CD14-positive monocyte (primary cell): ENCODE measurements at places on chromosomes 2 and 18.

DNA sequence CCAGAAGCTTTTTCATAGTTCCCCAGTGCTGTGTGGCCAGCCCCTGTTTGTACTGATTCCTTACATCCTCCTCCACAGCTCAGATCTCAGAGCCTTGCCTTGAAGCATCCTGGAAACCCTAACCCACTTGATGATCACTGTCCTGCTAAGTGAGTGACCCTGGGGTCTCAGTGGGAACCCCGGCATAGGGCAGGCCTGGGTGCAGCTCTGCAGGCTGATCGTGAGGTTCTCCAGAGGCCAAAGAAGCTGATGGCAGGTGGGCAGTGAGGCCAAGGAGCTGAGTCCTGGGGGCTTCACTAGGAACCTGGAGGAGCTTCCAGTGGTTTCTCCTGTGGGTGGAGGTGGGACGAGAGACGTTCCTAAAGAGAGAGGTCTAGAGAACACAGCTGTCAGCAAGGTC lies 47.4 kb upstream of the BIN1 start:
- DNase-seq = no peak

GRCh38 chr2:75021672-75022071 lies 63.2 kb downstream of the POLE4 start:
- no peak for DNase-seq

GRCh38 chr2:202032846-202033316 lies 774 bp upstream of the FZD7 start:
- peak; percentile 37 for DNase-seq

- no peak for DNase-seq
Measured at GRCh38 chr18:53148123-53148522, 808.1 kb downstream of the DCC start.

GRCh38 chr2:155240176-155240575 lies 541.7 kb downstream of the KCNJ3 start:
- DNase-seq = no peak

DNA sequence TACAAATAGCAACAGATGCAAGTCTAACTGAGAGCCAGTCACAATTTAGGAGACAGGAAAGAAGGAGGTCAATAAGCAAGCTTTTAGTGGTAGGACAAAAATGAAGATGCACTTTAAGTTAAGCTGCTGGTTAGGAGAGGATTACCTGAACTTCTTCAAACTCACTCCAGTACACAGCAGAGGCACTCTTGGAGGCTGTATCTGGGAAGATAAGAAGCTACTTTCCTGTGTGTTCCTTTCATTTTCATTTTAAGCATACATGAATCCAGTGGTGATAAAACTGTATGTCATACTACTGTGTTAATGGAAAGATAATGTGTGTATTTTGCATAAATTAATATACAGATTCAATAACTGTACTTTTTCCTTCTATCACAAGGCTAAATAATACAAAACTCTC lies 49.6 kb downstream of the HYCC2 start:
- DNase-seq = no peak

DNA sequence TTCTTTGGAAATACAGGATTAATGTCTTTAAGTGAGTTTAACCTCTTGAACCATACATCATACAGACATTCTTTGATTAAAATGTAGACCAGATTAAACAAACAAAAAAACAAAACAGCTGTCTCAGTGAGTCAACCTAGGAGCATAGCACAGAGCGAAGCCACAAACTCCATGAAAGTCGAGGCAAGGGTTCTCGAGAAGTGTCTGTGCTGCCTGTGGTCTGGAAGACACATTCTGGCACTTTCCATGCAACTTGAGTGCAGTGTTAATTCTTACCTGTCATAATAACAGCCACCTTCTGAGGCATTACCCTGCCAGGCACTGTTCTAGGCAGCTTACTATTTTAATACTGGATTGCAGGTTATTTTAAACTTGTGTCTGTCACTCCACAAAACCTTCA lies 435.5 kb upstream of the MMADHC start:
- no peak for DNase-seq

GRCh38 chr2:70450641-70451250 lies 102.9 kb downstream of the TGFA start:
- DNase-seq = no peak

DNA sequence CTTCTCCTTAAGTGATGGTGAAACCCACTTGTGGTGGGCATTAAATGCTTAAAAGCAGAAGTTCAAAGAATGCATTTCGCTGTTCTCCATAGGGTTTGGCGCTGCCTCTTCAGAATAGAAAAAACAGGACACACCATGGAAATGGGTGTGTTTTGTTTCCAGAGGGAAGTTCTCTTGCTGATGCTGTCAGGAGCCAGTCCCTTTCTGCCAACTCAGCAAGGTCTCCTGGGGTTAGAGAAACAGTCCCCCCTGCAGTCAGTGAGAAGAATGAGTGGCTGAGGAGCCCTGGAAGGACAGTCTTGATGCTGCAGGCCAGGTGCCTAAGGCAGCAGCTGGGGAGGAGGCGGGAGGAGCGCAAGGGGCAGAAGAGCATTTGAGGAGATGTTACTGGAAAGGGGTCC lies 37.8 kb upstream of the ASAP2 start:
- DNase-seq = peak; percentile 59

GRCh38 chr2:32498306-32498705 lies 129.5 kb upstream of the TTC27 start:
- peak; percentile 13 for DNase-seq

GRCh38 chr18:58310517-58310916 lies 266.5 kb downstream of the NEDD4L start:
- DNase-seq = no peak

DNA sequence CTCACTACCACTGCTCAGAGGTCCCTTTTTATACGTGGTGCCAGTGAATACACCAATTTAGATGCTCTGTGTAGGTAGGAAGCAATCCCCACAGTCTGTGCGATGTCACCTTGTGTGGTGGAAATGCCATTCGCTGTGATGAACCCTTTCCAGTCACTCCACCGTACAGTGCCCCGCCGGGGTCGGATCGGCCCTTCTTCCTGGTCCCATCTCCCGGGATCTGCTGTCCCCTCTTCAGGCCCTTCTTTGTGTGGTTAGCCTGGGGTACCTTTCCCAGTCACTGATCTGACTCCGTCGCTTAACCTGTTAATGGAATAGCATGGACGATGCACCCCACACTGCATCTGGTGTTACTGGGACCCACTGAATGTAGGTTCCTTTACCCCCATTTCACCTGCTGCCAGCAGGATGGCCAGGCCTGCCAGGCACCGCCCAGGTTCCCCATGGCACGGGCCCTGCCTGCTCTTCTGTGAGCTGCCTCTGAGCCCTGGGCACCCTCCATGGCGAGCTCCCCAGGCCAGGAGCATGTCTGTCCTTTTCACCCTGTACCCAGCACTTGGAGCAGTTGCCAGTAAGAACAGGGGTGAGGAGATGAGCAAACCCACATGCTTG lies 18.0 kb downstream of the TWIST2 start:
- DNase-seq = no peak

GRCh38 chr2:223041527-223042109 lies 10.4 kb upstream of the KCNE4 start:
- DNase-seq = peak; percentile 29

GRCh38 chr2:95738301-95738700 lies 146.5 kb downstream of the TRIM43 start:
- DNase-seq = no peak

GRCh38 chr2:118222273-118222594 lies 134.0 kb downstream of the INSIG2 start:
- DNase-seq = no peak

DNA sequence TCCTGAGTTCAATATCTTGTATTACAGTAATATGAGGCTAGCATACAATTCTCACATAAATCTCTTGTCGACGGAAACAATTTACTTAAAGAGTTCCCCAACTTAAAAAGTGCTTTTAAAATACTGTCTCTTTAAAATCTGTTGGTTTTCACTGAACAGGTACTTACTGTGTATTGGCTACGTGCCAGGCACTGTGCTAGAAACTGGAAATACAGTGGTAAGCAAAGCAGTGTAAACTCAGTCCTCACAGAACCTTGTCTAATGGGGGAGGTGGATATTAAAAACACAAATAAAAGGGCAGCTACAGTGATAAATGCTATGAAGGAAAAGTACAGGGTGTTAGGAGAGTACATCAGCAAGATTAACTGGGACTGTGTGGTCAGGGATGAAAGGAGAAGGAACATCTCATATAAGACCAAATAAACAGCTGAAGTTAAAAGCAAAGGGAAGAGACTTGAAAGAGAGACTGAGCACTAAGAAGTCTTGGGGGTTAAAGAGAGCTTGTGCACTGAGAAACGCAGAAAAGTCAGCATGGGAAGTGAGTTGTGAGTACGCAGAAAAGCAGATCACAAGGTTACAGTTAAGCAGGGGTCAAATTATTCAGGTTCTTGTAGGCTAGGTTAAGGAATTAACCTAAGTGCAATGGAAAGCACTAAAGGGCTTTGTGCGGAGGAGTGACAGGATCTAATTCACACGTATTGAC lies 52.5 kb downstream of the USP40 start:
- DNase-seq = no peak

DNA sequence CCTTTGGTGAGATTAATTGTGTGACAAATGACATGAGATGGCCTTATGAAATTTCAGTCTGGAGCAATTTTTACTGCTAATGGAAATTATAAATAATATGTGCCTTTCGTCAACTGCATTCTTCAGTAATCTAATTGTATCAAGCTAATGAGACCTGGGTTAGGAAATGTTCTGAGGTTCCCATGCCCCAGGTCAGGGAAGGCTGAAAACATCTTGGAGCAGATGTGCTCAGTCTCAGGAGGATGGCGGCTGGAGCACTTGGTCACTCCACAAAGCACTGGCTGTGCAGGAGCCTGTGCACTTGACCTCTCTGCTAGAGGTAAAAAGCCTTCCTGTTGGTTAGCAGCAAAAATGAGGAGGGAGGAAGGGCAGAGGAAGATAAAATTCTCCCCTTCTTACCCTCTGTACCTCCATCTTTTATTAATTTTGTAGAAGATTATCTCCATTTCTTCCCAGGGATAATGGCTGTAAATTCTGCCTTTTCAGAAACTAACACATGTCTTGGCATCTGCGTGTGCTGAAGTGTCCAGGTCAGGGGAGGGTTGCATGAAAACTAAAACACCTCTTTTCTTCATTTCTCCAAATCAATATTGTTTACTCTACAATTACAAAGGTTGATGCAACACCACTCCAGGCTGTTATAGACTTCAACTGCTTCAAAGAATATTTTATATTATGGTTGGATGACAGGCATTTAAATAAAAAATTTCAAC lies 1606.4 kb upstream of the ACVR2A start:
- DNase-seq = no peak

DNA sequence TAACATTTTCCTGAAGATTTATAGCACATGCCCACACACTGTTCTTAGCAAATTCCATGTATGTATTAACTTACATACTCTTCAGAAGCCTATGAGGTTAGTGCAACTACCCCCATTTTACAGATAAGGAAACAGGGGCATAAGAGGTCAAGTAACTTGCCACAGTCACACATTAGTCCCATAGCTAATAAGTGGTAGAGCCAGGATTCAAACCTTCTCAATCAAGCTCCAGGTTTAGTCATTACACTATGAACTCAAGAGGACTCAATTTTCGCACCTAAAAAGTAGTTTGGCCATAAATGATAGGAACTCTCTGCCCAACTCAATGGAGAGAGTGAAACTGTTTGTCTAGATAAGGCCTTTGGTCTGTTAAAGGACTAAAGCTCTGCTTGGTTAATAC lies 9.7 kb upstream of the RIF1 start:
- no peak for DNase-seq

DNA sequence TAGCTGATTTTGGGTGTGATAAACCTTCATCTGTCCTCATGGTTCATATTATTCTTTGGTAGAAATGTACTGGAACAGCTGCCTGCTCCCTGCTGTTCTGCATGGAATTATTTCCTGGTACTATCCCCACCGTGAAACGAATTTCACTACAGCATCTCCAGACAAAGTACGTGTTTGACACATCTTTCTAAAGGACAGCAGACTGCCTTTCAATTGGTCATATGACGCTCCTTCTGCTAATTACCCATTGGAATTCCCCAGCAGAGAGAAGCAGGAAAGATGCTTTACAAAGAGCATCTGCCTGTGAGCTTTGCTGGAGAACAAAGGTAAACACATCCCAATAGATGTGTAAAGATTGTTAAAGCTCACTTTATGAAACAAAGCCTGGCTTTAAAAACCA lies 4.4 kb upstream of the RFX8 start:
- peak; percentile 35 for DNase-seq

- no peak for DNase-seq
Measured at GRCh38 chr2:134029418-134029817, 224.5 kb upstream of the MGAT5 start.

DNA sequence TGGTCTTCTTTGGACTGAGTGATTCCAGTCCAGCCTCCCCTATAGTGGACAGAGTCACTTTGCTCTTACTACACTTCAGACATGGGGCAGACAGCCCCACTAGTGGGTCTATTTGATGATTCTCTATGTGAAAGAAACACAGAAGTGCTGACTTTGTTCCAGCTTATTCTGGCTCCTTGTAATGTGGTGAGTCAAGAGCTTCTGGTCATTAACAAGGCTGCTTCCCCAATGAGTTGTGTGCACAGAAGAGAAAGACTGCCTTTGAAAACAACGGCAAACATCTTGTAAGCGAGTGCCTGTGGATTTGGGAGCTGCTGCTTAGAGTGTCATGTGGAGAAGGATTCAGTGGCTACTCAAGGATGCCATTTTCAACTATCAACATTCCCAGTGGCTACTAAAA lies 39.1 kb downstream of the RMC1 start:
- no peak for DNase-seq

- no peak for DNase-seq
Measured at GRCh38 chr2:9655441-9656269, 24.9 kb upstream of the YWHAQ start.

DNA sequence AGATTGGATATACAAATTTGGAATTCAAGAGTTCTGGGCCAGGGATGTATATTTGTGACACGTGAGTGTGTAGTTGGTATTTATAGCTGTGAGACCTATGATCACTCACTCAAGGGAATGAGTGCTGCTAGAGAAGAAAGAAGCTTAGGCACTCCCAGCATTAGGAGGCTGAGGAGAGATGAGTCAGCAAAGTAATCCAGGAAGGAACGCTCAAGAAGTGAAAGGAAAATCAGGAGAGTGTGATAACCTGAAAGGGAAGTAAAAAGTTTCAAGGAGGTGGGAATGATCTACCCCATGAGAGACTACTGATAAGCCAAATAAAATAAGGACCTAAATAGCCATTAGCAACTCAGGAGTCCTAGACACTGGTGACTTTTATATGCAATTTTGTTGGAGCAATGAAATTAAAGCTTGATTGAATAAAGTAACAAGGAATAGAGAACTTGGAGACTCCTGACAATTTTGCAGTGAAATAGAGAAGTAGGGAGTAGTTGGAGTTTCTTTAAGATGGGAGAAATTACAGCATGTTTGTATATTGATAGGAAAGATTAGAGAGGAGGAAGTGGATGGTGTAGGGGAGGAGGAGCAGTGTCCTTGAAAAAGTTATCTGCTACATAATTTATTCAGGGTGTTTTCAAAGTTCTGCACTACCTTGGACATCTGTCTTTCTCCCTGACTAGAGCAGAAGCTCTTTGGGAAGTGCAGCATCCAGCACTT lies 89.9 kb downstream of the UBE2E3 start:
- no peak for DNase-seq

GRCh38 chr2:219638217-219638947 lies 11.0 kb downstream of the SLC4A3 start:
- DNase-seq = no peak
